ENCODE measurements at places on chromosomes 13 and 19. TPM values are rescaled to one million over a fixed set of nuclear protein-coding genes. Genes with fewer than 3 reads are reported as not detected.

The CBY2 gene
- not detected for total RNA-seq

The ZMYM2 gene
- 30.1 TPM for total RNA-seq

The CELF5 gene
- not detected for total RNA-seq

The CRLF1 gene
- total RNA-seq, result 29.3 TPM

The GPR12 gene
- total RNA-seq, result not detected

The C1QTNF9B gene
- total RNA-seq, result not detected

The PRPF31 gene
- total RNA-seq, result 162 TPM

The PRR12 gene
- total RNA-seq, result 2.3 TPM

The KLK14 gene
- total RNA-seq, result not detected

The ZNF432 gene
- total RNA-seq, result 3.5 TPM

All from A172 (cell line).